Foreskin fibroblast (primary cell): ENCODE measurements at places on chromosomes 3 and 15.

- DNase-seq: peak; percentile 25
Observed at GRCh38 chr3:152564459-152564858, 270.5 kb upstream of the P2RY1 start.

- no peak for DNase-seq
Observed at GRCh38 chr15:59384507-59384906, 11.8 kb upstream of the MYO1E start.

DNA sequence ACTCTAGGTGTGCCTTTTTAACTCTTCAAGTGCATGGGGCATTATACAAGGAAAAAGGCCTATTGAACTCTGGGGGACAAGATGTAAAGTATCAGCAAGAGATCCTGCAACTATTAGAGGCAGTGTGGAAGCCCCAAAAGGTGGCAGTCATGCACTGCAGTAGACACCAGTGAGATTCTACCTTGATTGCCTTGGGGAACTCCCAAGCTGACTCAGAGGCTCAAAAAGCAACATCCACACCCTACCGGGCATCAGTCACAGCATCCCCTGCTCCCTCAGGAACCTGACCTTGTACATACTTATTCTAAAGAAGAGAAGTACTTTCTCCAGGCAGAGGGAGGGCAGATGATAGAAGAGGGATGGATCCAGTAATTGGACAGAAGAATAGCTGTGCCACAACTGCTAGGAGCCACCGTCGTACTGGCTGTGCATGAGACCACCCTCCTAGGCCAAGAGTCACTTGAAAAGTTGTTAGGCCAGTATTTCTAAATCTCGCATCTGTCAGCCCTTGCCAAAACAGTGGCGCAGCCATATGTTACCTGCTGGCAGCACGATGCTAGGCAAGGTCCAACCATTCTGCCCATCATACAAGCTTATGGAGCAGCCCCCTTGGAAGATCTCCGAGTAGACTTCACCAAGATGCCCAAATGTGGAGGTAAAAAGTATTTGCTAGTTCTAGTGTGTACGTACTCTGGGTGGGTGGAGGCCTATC, 523.1 kb upstream of the FRG2C start:
- DNase-seq: no peak

DNA sequence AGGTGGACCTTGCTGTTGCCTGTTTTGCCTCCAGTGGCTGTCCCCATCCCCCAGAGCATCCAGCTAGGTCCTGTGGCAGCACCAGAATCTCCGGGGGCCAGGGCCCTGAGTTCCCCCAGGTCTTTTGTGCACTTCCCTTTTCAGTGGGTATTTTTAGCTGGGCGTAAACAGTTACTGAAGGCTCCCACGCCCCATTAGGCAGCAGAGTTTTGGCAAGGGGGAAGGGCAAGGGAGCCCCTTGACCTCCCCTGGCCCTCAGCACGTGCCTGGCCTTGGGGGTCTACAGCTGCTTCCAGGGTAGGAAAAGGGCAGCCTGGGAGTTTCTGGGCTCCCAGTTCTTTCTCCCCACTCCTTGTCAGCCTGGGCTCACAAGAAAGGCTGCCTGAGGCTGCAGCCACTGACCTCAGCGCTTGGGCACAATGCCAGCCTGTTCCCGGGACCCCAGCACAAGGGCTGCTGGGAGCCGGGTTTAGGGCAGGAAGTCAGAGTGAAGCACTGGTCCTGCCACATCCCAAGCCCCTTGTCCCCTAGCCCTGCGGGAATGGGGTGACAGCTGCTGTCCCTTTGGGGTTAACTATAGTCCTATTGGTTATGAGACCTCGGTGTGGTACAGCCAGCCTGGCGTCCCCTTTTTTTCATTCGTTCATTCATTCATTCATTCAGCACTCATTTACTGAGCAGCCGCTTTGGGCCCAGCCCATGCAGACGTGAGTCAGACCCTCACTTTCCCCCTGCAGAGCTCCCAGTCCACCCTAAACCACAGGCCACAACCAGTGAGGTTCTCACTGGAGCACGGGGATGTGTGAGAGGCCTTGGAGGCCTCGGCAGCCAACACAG, 8.4 kb downstream of the CSK start:
- DNase-seq: peak; percentile 77

DNA sequence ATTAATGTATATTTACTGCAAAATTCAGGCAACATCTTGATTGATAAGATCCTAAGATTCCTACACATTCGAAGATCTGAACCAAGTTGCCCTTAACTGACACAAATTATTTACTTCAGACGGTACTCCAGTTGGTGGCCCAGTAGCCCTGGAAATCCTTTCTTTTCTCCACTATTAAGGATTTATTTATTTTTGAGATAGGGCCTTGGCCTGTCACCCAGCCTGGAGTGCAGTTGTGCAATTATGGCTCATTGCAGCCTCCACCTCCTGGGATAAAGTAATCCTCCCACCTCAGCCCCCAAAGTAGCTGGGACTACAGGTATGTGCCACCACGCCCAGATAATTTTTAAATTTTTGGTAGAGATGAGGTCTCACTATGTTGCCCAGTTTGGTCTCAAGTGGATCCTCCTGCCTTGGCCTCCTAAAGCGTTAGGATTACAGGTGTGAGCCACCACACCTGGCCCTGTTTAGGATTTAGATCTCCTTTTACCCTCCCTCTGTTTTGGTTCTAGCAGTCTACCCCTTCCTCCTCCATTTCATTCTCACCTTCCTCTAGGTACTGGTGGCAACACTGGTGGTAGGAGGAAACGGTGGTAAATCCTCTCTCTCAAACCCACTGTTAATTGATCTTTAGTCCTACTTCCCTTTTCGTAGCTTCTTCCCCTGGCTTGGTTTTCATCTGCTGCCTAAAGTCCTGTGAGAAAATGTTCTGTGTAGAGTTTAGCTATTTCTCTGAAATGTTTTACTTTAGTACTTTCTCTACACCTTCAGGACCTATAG, 12.7 kb upstream of the ZNF609 start:
- DNase-seq: no peak

DNA sequence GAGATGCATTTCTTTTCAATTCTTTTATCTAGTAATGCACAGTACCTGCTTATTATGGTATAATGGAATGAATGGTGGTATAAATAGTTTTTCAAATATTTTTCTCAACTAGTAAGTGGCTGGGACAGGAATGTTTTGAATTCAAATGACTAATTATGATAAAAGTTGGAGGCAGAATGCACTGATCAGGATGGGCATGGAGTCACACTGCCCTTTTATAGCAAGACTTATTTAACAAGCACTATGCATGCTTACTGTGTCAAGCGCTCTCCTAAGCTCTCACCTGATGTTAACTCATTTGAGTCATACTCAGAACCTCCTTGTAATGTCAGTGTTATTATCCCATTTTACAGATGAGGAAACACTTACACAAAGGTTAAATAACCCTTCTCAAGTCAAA, 221.8 kb downstream of the FEZF2 start:
- peak; percentile 61 for DNase-seq

GRCh38 chr3:13627681-13628080, 78.8 kb downstream of the FBLN2 start:
- DNase-seq: no peak

- peak; percentile 86 for DNase-seq
Observed at GRCh38 chr3:31106204-31106603, 211.7 kb upstream of the GADL1 start.

- DNase-seq: no peak
Observed at GRCh38 chr3:171491361-171491760, 31.2 kb upstream of the TNIK start.

DNA sequence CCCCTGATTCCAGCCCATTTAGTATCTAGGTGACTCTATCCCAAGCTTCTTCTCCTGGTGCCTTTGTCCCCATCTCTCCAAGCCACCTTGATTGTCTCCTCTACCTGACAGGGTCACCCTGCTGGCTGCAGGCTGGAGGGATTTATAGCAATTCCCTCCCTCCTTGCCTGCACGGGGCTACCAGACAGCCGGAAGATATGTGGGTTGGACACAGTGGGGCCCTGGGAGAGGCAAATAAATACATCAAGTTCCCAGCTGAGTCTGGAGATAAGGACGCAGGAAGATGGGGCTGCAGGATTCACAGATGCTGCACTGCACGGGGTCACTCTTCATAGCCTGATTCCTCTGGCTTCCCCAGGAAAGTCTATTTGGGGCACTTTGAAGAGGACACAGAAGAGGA, 9.3 kb upstream of the ISLR2 start:
- DNase-seq: no peak

DNA sequence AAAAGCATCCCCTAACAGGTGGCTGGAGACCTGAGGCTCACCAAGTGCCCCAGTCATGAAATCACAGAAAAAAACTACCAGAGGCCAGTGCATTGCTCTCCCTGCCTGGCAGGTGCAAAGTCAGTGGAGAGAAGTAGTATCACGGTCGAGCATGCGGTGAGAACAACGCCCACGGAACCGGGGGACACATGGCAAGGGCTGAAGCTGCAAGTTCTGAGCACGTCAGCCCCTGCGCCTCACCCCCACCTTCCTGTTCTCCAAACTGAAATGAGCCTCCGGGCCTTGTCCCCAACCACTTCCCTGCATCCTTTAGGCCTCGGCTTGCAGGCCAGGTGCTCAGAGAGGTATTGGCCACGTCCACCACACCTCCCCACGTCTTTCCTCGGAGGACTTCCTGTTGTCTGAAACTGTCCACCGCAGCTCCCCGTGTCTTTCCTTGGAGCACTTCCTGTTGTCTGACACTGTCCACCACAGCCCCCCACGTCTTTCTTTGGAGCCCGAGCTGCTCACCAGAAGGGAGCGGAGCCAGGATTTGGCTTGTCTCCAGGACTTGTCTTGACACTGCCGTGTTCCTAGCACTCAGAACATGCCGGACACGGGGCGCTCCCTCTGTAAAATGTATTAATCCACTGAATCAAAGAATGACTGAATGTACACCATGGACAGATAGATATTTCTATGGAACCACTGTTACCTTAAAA, 43.9 kb downstream of the NSMCE3 start:
- DNase-seq: no peak

- peak; percentile 75 for DNase-seq
Observed at GRCh38 chr3:169966951-169967915, 626 bp downstream of the SEC62 start.

- no peak for DNase-seq
Observed at GRCh38 chr3:41581700-41582099, 380.2 kb downstream of the ULK4 start.

- DNase-seq: no peak
Observed at GRCh38 chr3:62577153-62577552, 203.8 kb upstream of the FEZF2 start.

GRCh38 chr15:43317566-43318184, 12.7 kb downstream of the LCMT2 start:
- no peak for DNase-seq

DNA sequence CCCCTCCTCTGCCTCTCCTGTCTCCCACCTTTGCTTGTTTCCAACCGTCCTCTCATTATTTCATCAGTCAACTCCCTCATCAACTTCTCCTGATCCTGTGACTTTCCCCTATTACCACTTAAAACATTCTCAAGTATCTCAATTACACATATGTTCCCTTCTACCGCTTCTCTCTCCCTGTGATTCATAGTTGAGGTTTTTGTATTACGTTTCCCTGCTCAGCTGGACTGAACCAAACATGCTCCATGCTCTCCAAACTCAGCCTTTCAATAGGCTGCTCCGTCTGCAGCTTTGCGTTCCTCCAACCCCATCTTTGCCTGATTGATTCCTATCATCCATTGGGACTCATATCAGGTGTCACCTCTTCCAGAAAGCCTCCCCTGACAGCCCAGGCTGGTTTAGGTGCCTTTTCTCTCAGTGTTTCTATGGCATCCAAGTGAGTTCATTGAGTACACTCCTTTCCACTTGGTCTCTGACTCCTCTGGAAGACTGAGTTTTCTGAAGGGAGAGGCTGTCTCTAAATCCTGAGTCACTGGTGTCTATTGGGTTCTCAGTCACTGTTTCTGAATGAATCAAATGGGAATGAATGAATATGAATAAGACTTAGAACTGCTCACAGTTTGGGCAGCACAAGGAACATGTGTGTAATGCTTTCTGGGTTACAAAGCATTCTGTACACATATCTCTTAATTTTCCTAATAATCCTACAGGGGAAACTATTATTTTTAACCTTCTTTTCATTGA, 56.4 kb downstream of the PLD1 start:
- DNase-seq: peak; percentile 70

- DNase-seq: no peak
Observed at GRCh38 chr15:76973362-76973743, 21.6 kb upstream of the PSTPIP1 start.

DNA sequence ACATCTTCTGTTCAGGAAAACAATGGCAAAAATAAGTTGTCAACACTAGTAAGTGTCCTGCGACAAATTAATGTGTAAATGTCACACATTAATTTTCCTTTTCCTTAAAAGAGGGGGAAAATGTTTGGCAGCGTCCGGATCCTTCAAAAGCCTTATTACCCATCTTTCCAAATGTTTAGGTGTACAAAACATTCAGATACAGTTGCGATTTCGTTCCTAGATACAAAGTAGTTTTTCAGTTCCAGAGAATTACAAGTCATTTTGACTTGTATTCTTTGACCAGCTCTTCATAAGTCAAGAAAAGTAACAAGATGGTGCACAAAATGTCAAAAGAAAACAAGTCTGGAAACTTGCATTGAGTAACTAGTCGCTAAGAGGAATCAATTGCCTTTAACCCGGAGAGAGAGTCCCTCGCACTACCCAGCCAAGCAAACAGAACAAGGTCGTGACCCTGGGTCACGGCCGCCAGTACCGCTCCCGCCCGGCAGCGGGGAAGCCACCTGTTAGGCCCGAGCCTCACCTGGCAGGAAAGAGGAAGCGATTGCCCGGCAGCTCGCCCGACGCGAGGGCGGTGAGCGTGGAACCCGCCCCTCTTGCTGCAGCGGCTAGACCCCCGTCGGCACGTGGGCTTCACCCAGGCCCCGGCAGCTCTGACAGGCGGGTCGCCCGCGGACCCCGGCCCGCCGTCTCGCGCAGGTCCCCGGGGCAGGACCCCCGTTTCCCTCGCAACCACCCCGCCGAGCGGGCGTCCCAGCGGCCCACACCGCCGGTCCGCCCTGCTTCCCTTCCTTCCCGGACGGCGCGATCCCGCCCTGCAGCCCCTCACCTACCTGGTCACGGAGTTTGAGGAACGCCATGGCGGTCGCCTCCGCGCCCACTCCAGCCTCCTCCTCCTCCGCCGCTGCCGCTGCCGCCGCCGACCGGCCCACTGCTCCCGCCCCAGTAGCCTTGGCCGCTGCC, 61.0 kb upstream of the ANKRD28 start:
- DNase-seq: peak; percentile 4

GRCh38 chr15:47711655-47712054, 5.7 kb upstream of the SEMA6D start:
- DNase-seq: no peak

DNA sequence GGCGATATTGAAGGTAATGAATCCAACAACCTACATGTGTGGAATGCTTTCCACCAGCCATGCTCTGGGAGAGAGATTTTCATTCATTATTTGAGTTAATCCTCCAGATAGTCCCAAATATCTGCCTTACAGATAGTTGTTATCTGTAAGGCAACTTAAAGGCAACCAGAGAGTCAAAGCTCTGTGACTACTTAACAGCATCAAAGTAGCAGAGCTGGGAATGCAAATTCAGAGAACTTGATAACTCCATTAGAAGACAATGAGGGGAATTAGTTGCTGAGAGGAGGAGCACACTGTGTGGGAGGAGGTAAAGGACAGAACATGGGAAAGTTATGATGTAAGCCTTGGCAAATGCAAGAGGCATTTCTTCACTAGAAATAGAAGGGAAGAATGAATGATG, 10.5 kb upstream of the CRBN start:
- no peak for DNase-seq

GRCh38 chr3:11477407-11477911, 166.3 kb downstream of the VGLL4 start:
- peak; percentile 84 for DNase-seq
